ENCODE measurements at places on chromosomes 6 and 20.

GRCh38 chr6:10531503-10531902 is 10.4 kb downstream of the GCNT2 start:
- DNase-seq: no peak
- no peak overlapping the region for H3K27ac ChIP-seq
- H3K4me1 ChIP-seq: no peaks in the 10 kb centered on the region
- H3K4me3 ChIP-seq: peak overlapping the region; percentile 50
- no peaks in the 10 kb centered on the region for H3K27me3 ChIP-seq

- H3K27me3 ChIP-seq: no peaks in the 10 kb centered on the region
- H3K4me1 ChIP-seq: no peaks in the 10 kb centered on the region
- no peak for DNase-seq
- H3K4me3 ChIP-seq: no peak overlapping the region
- H3K27ac ChIP-seq: no peak overlapping the region
- no peaks in the 10 kb centered on the region for H3K36me3 ChIP-seq
These were observed 34.4 kb upstream of the ENPP1 start for GRCh38 chr6:131773284-131773950.

GRCh38 chr6:18121580-18122127 is 823 bp downstream of the NHLRC1 start:
- H3K4me1 ChIP-seq: no peaks in the 10 kb centered on the region
- H3K36me3 ChIP-seq: no peaks in the 10 kb centered on the region
- no peak for DNase-seq
- H3K27me3 ChIP-seq: no peaks in the 10 kb centered on the region
- H3K4me3 ChIP-seq: peak overlapping the region; percentile 65

DNA sequence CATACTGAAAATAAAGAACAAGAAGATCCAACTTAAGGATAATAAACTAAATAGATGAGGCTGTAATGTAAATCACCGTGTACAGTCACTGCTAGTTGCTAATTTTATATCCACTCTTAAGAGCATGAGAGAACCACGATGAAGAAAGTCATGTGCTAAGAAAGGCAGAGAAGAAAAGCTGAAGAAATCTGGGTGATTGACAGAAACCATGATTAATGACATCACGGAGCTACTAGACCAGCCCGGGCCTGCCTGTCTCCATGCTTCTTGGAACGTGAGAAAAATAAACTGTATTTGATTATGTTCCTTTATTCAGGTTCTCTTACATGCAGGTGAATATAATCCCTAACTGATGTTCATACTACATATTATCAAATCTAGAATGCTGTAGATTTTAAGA is 84.2 kb upstream of the E2F3 start:
- no peaks in the 10 kb centered on the region for H3K27me3 ChIP-seq
- no peaks in the 10 kb centered on the region for H3K36me3 ChIP-seq
- no peaks in the 10 kb centered on the region for H3K4me1 ChIP-seq
- no peak overlapping the region for H3K4me3 ChIP-seq
- DNase-seq: no peak

DNA sequence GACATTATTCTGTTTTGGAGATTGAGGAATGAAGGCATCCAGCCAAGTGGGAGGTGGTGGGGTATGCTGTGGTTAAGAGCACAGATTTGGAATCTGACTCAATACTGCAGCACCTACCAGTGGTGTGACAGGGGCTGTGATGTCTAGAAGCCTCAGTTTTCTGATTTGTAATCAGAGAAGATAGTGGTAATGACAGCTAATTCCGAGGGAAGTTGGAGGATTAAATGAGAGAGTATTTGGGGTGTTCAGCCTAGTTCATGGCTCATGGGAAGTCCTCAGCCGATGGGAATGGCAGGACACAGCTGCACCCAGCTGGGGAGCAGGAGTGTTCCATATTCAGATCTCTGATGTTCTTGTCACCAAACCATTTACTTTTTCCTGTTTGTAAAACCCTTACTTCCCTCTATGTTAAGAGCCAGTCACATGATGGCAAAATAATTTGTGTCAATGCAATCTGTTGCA is 9.3 kb downstream of the SLC9A8 start:
- DNase-seq: no peak
- no peak overlapping the region for H3K4me3 ChIP-seq
- H3K36me3 ChIP-seq: peaks cover 12% of the 10 kb centered on the region
- H3K4me1 ChIP-seq: no peaks in the 10 kb centered on the region

DNA sequence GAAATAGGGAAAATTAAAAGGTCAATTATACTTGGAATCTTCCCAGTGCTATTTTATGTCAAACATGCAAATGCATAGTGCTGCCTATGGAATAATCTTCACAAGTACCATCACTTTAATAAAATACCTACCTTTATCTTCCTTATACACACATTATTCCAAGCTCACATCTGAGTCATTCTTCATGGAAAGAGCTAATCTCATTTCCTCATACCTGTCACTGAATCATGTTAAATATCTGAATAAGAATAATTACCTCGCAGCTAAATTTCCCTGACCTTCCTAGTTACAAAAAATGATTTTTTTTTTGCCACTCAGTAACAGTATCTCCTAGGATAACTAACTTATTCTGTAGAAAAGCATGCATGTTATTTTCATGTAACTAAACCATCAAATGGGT is 661.4 kb upstream of the HS3ST5 start:
- DNase-seq: no peak
- H3K4me1 ChIP-seq: no peaks in the 10 kb centered on the region
- no peak overlapping the region for H3K27ac ChIP-seq
- no peaks in the 10 kb centered on the region for H3K36me3 ChIP-seq
- no peaks in the 10 kb centered on the region for H3K27me3 ChIP-seq

- no peak for DNase-seq
- H3K36me3 ChIP-seq: no peaks in the 10 kb centered on the region
- no peak overlapping the region for H3K4me3 ChIP-seq
- H3K27ac ChIP-seq: no peak overlapping the region
- H3K4me1 ChIP-seq: no peaks in the 10 kb centered on the region
- H3K27me3 ChIP-seq: no peaks in the 10 kb centered on the region
These were observed 161.0 kb upstream of the PRND start for GRCh38 chr20:4560667-4561066.

- no peaks in the 10 kb centered on the region for H3K36me3 ChIP-seq
- H3K4me1 ChIP-seq: no peaks in the 10 kb centered on the region
- no peak overlapping the region for H3K27ac ChIP-seq
- no peak overlapping the region for H3K4me3 ChIP-seq
- no peaks in the 10 kb centered on the region for H3K27me3 ChIP-seq
These were observed 1407.6 kb downstream of the EPHA7 start for GRCh38 chr6:92011681-92012245.

DNA sequence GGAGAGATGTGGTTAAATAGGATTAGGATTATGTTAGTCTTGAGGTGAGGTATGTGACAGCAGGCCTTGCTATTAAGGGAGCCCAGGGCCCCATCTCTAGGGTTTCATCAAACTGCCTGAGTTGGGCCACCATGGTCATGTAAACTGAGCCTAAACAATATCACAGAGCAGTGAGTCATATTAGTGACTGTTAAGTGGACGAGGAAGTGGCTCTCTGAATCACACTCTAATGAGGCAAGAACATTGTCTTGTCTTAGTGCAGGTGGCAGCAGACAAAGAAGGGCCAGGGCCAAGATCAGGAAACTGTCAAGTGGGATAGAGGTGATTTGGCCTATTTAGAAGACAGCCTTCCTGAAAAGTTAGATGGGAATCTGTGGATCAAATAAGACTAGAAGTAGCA is 23.1 kb downstream of the ENPP3 start:
- no peaks in the 10 kb centered on the region for H3K27me3 ChIP-seq
- no peak for DNase-seq
- no peak overlapping the region for H3K27ac ChIP-seq
- H3K36me3 ChIP-seq: no peaks in the 10 kb centered on the region

- no peaks in the 10 kb centered on the region for H3K36me3 ChIP-seq
- H3K27ac ChIP-seq: no peak overlapping the region
- H3K27me3 ChIP-seq: no peaks in the 10 kb centered on the region
These were observed 51.2 kb upstream of the SLC22A1 start for GRCh38 chr6:160070427-160070826.

DNA sequence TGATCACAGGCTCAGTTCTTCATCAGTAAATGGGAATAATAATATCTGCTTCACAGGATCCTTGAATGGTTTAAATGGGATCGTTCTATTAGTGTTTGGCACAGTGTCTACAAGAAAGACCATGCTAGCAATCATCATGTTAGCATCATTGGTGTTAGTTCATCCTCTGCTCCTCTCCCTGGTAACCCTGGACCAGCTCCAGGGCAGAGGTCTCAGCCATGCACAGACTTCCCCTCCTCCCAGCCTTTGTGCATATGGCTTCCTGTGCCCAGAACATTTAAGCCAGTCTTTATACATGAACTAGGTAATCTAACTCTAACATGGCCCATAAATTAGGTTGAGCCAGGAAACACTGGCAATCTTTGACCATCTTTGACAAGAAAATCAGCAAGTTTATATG is 180.2 kb downstream of the EPM2A start:
- H3K4me3 ChIP-seq: no peak overlapping the region
- no peak for DNase-seq
- no peaks in the 10 kb centered on the region for H3K36me3 ChIP-seq
- no peaks in the 10 kb centered on the region for H3K27me3 ChIP-seq
- H3K27ac ChIP-seq: no peak overlapping the region

GRCh38 chr20:36875702-36876472 is at the start of gene TLDC2:
Gene TLDC2 (plus strand): TSS chr20:36876138. CDS start chr20:36876175, 37 bp downstream.
- no peaks in the 10 kb centered on the region for H3K4me1 ChIP-seq
- no peaks in the 10 kb centered on the region for H3K36me3 ChIP-seq
- H3K27ac ChIP-seq: no peak within 1 kb of the TSS
- no peak for DNase-seq
- no peaks in the 10 kb centered on the region for H3K27me3 ChIP-seq

GRCh38 chr6:82878812-82879211 is 186.8 kb downstream of the UBE3D start:
- no peaks in the 10 kb centered on the region for H3K27me3 ChIP-seq
- no peak overlapping the region for H3K27ac ChIP-seq
- DNase-seq: no peak

DNA sequence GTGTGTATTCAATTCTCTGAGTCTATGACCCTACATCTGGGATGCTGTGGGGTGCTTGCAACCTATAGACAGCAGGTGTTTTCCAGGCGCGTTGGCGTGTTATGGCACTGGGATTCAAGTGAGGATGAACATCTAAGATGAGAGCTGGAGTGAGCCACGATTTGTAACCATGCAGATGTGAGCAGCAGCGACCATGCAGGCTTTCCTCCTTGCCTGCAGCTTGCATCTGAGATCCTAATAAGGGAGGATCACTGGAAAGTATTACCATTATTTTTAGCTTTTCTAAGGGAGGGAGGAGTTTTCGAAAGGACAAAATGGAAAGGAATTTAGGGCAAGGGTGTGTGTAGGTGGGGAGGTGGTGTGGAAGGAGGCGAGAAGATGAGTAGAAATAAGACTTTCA is 216.7 kb downstream of the ATXN1 start:
- H3K27ac ChIP-seq: peak overlapping the region; percentile 34
- no peak for DNase-seq
- peak overlapping the region; percentile 19 for H3K4me3 ChIP-seq
- H3K27me3 ChIP-seq: no peaks in the 10 kb centered on the region
- H3K4me1 ChIP-seq: no peaks in the 10 kb centered on the region

- no peak overlapping the region for H3K27ac ChIP-seq
- no peaks in the 10 kb centered on the region for H3K27me3 ChIP-seq
- H3K36me3 ChIP-seq: no peaks in the 10 kb centered on the region
- no peaks in the 10 kb centered on the region for H3K4me1 ChIP-seq
These were observed 7.0 kb downstream of the KCNB1 start for GRCh38 chr20:49475292-49476015.

DNA sequence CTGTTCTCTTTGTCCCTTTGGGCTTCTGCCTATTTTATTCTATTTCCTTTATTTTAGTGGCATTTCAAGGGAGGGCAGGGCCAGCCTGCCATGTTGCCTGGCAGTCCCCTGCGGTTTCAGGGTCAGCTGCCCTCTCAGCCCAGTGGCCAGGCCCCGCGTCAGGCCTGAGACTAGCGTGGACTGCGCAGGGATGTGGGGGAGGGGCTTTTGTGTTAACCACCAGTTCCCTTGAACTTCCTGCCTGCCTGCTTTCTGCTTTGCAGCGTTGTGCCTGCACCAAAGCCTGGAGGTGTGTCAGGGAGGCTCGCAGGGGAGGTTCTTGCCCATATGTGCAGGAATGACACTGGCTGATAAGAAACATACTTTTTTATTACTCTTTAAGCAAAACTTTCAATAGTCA is 157.6 kb downstream of the SLC35B3 start:
- H3K27me3 ChIP-seq: no peaks in the 10 kb centered on the region
- no peak overlapping the region for H3K4me3 ChIP-seq
- H3K4me1 ChIP-seq: no peaks in the 10 kb centered on the region
- no peak overlapping the region for H3K27ac ChIP-seq
- no peak for DNase-seq

- H3K27ac ChIP-seq: no peak overlapping the region
- H3K4me1 ChIP-seq: no peaks in the 10 kb centered on the region
- H3K27me3 ChIP-seq: no peaks in the 10 kb centered on the region
- no peaks in the 10 kb centered on the region for H3K36me3 ChIP-seq
These were observed 70.8 kb downstream of the B3GAT2 start for GRCh38 chr6:70886071-70886470.

- H3K4me1 ChIP-seq: no peaks in the 10 kb centered on the region
- H3K36me3 ChIP-seq: no peaks in the 10 kb centered on the region
- H3K27me3 ChIP-seq: no peaks in the 10 kb centered on the region
- no peak for DNase-seq
These were observed 74.6 kb downstream of the ATRN start for GRCh38 chr20:3545401-3545925.

DNA sequence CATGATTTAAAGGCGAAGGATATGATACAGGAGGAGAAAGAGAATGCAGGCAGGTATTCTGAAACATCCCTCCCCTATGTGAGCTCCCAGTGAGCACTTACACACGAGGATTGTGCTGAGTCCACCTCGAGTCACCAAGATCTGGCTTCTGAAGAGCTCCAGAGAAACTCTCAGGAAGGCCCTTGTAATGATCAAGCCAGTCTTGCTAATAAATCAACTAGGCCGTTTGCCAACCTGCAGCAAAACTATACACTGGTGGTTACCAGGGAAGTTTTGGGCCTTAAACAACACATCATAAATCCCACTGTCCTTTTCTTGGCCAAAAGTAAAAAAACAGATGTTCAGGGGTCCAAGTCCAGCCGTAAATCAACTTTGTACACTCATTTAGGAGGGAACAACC is 79.2 kb downstream of the STXBP5 start:
- H3K4me3 ChIP-seq: no peak overlapping the region
- H3K4me1 ChIP-seq: no peaks in the 10 kb centered on the region
- H3K27me3 ChIP-seq: no peaks in the 10 kb centered on the region
- DNase-seq: no peak

- no peaks in the 10 kb centered on the region for H3K36me3 ChIP-seq
- H3K27me3 ChIP-seq: no peaks in the 10 kb centered on the region
- no peaks in the 10 kb centered on the region for H3K4me1 ChIP-seq
- DNase-seq: peak; percentile 24
- H3K27ac ChIP-seq: peak within 1 kb of the TSS; percentile 100
These were observed at the start of gene PHF10 for GRCh38 chr6:169724494-169725124. Gene PHF10 (minus strand): TSS chr6:169724500. CDS start chr6:169723931, 569 bp downstream.

Data from breast epithelium (tissue), 4 donors.